ENCODE measurements at places on chromosomes 7 and 10. TPM values are rescaled to one million over a fixed set of nuclear protein-coding genes. Genes with fewer than 3 reads are reported as not detected.

DNA sequence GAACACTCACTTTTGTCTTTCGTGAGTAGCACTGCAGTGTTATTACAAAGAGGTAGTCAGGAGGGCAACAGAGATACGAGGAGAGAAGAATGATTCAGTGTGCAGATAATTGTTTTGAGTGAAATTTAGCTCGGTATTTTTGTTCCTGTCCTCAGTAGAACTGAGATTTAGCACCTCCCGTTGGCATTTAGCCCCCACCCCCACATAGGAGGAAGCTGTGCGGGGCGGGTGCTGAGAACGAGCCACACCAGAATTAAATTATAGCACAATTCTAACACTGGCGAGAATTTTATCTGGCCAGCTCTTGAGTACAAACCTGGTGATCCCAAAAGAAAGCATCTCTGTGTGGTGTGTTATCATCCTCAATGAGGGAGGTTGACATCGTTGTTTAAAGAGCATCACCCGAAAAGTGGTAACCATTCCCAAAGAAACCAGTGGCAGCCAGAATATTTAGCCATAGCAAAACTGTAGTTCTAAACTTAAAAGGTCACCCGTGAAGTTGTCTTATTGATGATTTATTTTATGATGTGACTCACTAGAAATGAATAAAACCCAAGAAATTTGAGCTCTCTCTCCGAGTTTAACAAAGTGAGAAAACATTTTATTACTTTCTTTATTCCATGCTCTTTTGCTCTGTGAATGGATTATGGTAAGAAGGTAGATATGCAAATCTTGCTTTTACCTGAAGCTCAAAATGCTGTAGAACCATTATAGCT is 612.2 kb downstream of the SUGCT start:
- DNase-seq: no peak

DNA sequence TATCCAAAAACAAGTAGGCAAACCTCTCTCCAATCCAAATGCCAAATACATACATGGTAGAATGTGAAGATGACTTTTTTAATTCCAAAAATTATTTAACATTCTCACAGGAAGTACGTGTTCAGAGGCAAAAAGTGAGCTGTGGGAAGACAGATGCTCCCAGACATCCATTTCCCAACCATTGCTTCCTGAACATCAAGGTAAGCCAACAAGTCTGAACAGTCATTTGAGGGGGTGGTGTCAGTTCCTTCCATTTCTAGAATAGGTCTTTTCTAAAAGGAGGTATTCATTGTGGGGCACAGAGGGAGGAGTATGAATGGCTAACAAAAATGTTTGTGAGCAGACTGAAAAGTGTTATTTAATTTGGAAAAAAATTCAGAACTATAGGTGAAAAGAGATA is 49.1 kb downstream of the OSBPL3 start:
- no peak for DNase-seq

DNA sequence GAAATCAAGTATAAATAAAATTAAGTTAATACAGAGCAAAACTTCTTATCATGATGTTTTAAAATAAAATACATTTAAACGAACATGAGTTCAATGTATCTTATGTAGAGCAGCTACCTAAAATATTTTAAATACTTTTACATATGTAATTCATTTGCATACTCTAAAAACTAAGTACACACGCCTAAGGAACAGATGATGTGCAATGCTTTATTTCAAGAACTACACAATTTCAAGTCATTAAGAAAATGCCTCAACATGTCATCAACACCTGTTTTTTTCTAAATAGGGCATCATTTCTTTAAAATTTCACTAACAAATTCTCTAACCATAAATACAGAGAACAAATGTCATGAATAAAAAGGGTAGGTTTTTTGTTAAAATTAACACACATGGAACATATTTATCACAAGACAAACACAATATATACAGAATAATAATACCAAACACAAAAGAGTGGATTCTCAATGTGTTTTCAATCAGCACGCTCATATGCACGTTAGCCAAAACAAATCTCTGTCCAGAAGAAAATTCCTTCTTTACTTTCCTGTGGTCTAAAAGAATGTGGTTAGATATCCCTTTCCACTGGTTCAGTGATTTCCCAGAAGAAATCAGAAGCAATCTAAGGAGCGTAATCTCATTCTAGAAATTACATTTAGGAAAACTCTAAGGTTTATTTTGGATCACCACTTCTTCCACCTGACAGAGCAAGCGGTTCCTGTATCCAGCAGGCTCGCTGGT is 73.0 kb upstream of the PFKP start:
- DNase-seq: no peak

DNA sequence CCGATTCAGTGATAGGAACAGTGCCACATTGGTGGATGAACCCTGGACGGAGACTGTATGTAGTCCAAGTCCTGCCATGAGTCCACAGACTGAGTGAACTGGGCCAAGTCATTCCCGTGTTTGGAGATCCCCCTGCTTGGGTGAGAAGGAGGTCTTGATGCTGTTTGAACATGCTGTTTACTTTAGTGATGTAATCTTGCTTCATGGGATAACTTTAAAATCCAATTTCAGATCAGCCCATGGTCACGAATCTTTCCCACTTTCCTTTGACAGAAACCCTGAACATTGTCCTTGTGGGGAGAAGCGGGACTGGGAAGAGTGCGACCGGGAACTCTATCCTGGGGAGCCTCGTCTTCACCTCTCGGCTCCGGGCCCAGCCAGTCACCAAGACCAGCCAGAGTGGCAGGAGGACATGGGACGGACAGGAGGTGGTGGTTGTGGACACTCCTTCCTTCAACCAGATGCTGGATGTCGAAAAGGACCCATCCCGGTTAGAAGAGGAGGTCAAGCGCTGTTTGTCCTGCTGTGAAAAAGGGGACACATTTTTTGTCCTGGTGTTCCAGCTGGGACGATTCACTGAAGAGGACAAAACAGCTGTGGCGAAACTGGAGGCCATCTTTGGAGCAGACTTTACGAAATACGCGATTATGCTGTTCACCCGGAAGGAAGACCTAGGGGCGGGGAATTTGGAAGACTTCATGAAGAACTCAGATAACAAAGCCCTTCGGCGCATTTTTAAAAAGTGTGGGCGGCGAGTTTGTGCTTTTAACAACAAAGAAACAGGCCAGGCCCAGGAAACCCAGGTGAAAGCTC is 26.6 kb downstream of the GIMAP8 start:
- no peak for DNase-seq

ELFN1 gene
- polyA plus RNA-seq: 14.8 TPM

ZNF365 gene
- 0.46 TPM for polyA plus RNA-seq

ETV1 gene
- polyA plus RNA-seq: 40.5 TPM

PDE6C gene
- polyA plus RNA-seq: 0.69 TPM

Data from renal cortex interstitium (tissue), 15 donors.